ENCODE measurements at places on chromosomes 13 and 19. TPM values are rescaled to one million over a fixed set of nuclear protein-coding genes. Genes with fewer than 3 reads are reported as not detected.
A peak's percentile ranks its signal among the peaks of the same experiment; 100 is the strongest.

DNA sequence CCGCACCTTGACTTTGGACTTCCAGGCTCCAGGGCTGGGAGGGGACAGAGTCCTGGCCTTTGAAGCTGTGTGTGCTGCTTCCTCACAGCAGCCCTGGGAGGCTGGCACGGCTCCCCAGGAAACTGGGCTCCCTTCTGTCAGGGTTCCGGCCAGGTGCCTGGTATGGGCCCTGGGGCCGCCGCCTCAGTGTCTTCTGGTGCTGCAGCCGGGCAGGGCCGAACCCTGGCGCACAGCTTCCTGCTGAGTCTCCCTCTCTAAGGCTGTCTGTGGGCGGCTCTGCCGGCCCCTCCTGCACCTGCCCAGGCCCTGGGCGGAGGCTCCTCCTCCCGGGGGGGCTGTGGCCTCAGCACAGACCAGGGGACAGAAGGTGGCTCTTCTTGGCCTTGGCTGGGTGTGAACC lies 32.4 kb downstream of the GPX4 start:
- DNase-seq = no peak

GRCh38 chr19:11091703-11092153 lies 2.5 kb downstream of the LDLR start:
- DNase-seq = peak; percentile 66

DNA sequence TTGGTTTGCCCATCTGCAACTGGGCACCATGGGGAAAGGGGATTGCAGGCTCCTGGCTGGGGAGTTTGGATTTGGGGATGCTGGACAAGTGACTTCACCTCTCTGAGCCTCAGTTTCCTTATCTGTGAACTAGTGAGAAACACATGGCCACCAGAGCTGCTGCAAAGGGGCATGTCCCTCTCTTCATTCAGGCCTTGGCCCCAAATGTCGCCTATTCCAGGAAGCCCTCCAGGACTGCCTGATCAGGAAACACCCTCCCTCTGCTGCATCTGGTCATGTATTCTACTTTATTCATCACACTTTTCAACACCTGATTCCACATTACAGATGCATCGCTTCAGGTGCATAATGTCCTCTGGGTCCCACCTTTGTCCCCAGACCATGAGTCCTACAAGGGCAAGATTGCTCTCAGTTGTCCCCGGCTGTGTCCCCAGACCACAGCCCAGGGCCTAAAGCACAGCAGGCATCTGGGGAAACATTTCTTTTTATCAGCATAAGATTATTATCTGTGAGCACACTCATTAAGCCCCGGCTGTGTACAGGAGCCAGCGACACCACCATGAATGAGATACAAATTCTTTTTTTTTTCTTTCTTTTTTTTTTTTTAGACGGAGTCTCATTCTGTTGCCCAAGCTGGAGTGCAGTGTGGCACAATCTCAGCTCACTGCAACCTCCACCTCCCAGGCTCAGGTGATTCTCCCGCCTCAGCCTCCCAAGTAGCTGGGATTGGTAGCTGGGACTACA lies 37.5 kb downstream of the ARRDC2 start:
- no peak for DNase-seq

GRCh38 chr19:1401138-1401888 lies at the start of gene GAMT:
Gene GAMT (minus strand): TSS chr19:1401542. CDS start chr19:1401476, 66 bp downstream.
- no peak for DNase-seq

DNA sequence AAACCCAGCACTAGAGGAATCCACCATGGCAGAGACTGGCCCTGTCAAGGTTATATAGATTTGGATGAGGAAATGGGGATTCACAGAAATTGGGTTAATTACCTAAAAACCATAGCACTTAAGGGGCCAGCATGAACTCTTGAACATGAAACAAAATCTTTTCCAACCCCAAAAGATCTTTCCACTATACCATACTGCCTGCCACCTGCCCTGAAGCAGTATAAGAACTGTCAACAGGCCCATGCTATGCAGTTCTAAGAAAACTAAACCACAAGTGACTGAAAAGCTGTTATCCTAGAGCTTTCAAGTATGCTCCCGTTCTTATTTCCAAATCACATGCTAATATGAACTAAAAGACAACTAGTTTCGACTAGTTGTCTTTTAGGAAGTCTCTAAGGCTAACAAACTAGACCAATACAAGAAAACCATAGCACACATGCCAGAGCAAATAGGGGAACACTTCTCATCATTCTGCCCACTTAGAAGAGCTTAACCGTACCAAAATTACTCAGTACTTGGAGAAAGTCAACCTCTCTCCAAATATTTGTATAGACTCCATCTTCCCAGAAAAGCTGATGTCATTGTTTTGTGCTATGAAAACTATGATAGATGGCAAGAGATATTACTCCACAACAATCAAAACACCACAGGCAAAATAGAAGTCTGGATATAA lies 27.5 kb downstream of the HSPH1 start:
- DNase-seq = no peak

DNA sequence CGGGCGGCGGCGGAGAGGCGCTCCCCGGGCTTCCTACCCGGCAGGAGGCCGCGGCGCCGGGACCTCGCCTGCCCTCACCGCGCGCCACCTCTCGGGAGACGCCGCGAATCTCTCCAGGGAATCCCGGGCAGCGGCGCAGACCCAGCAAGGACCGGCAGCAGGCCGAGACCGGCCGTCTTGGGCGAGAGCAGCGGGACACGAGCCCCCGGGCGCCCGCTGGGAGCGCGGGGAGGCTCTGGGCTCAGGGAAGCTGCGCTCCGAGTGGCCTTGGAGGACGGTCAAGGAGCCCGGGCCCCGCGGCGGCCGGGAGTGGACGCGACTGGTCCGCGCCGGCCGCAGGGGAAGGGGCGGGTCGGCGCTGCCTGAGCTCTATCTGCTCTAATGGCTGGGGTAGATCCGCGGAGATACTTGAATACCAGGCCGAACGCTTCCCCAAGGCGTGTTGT lies 14.7 kb downstream of the CDX2 start:
- DNase-seq = no peak

- no peak for DNase-seq
These were observed 279.4 kb upstream of the ZNF507 start for GRCh38 chr19:32066056-32066455.

DNA sequence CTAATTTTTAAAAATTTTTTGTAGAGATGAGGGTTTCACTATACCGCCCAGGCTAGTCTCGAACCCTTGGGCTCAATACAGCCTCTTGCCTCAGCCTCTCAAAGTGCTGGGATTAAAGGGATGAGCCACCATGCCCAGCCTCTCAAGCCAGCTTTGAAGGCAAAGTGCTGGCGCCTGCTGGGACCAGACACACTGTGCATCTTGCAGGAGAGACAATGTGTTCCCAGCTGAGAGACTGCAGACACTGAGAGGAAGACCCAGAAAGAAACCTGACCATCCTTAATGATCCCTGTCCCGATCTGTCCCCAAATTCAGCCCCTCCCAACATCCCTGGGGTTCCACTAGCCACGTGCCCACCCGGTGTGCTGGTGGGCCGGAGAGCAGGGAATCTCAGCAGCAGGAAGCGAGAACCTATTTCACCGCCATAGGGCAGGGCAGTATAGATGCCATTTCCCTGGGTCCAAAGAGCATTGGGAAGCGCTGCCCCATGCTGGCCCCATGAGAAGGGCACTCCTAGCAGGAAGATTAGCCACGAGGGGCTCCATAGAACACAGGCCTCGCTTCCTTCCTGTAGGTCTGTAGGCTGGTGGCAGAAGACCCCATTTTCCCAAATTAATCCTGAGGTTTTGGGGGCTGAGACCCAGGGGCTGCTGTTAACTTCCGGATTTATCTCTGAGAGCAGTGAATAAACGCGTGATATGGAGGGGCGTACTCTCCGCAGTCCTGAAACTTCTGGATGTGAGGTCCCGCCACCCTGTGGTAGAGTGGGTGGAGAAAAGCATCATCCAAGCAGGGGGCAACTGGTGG lies 968 bp downstream of the RAVER1 start:
- no peak for DNase-seq

GRCh38 chr13:106681536-106681935 lies 113.6 kb upstream of the ARGLU1 start:
- no peak for DNase-seq

GRCh38 chr13:79778741-79779460 lies 297.9 kb downstream of the NDFIP2 start:
- no peak for DNase-seq

DNA sequence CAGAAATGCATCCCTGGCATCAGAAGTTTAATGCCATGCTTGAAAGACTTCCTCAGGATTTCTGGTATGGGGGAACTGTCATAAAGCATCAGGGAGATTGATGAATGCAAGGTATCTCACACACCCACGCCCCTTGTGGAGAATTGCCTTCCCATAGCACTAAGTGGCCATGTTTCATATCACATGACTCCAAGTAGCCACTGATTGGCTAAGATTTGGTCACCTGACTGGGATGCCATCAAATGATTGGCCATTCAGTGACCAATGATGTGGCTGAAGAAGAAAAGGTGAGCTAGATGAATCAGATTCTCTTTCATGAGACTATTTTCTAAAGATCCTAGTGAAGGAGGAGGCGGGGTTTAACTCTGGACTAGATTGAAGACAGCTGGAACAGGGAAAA lies 7.3 kb downstream of the KLK8 start:
- DNase-seq = no peak

GRCh38 chr19:21611659-21612402 lies 106.4 kb downstream of the ZNF429 start:
- no peak for DNase-seq

DNA sequence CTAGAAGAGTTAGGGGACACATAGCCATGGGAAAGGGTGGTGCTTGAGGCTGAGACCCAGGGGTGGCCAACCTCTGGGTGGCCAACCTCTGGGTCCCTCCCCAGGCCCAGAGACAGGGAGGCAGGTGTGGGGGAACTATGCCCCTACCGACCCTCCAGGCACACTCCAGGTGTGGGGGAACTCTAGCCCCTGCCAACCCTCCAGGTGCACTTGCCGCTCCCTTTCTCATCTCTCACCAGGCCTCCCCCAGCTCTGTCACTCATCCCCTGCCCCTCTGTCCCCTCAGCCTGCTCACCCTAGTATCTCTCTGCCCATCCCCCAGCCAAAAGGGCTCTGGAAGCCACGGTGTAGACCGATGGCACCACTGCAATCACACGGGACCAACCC lies 10.6 kb upstream of the VSTM2B start:
- DNase-seq = no peak

GRCh38 chr13:18714889-18715288 lies 466.7 kb downstream of the TUBA3C start:
- DNase-seq = no peak

GRCh38 chr13:49346460-49346859 lies 97.4 kb downstream of the CAB39L start:
- no peak for DNase-seq

GRCh38 chr13:43879755-43880181 lies at the start of gene LACC1:
Gene LACC1 (plus strand): TSS chr13:43879904. CDS start chr13:43880986, 1,082 bp downstream.
- DNase-seq = peak; percentile 7

- DNase-seq = no peak
These were observed 75.9 kb downstream of the FRY start for GRCh38 chr13:32107474-32107873.

DNA sequence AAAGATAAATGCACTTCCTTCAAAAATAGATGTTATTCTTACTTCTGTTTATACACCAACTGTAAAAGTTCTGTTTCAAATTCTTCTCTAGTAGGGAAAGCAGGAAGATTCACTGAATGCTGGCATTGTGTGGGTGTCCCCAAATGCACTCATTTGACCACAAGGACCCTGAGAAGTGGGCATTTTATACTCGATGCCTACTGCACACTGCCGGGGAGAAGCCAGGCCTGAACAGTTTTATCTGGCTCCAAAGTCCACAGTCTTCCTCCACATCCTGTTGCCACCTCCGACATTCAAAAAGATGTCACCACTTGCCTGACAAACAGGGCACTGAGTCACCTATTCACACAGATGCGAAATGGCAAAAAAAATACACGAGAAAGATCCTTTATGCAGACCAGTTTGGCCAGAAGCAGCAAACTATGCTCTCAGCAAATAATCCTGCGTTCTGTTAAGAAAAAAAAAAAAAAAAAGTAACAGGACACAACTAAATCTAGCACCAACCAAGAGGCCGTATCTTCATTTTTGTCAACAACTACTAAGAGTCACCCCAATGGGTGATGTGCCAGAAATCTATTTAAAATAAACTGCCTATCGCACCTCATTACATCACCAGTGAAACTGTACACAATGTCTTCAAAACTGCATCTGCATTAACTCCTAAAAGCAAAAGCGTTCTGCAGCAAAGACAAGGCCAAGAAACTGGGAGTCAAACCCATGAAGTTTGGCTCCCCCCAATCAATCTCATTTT lies 6.2 kb downstream of the ZC3H4 start:
- DNase-seq = no peak

- no peak for DNase-seq
These were observed 19.8 kb downstream of the UGGT2 start for GRCh38 chr13:96033220-96034015.

DNA sequence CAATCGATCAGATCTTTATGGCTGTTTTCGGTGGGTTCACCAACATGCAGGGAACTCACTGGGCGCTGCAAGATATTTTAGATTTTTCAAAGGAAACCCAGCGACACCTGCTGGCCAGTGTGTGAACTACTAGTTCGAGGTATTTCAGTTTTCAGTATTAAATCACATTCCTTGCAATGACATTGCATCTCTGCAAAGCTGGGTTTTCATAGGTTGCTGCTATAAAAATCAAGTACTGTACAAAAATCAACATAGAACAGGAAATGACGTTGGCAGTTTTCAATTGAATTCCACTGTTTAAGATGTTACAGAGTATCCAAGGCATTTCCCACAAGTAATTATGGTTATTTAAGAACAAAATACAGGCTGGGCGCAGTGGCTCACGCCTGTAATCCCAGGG lies 17.6 kb downstream of the LIG1 start:
- peak; percentile 52 for DNase-seq

DNA sequence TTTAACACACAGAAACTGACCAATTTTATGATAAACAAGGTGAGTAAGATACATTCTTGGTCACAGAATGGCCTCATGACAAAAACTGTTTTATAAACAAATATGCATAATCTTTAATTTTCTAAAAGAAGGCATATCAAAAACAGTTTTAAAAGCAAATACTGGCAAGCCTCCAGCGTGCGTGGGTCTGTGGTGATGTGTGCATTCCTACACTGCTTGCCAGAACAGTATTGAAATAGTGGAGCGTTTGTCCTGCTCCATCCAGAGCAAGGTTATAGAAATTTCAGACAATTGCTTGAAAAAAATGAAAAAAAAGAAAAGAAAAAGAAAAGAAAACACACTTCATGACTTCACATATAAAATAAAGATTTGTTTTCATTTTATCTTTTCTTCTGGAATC lies 140.9 kb downstream of the MZT1 start:
- DNase-seq = no peak

DNA sequence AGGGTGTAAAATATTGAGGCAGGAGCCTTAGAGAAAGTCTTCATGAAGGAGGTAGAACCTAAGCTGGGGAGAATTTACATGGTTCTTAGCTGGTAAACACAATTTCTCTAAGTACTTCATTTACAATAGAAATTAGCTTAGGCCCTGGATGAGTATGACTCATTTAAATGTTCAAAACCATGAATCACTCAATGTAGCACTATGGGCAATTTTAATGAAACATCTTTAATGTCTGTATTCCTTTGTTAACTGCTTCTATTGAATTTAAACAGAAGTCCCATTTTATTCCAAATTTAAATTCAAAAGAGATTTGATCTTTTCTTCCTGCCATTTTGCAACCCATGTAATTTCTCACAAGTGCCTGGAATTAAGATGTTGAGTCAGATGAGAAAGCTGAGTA lies 252.1 kb downstream of the RFC3 start:
- DNase-seq = no peak

Gene KLK12
- total RNA-seq = not detected

Gene LHB
- total RNA-seq = not detected

Gene TTC9B
- total RNA-seq = not detected

Gene SMAD9
- 3.4 TPM for total RNA-seq

Gene MCEMP1
- total RNA-seq = 0.92 TPM

Gene KIR3DL1
- total RNA-seq = not detected

Gene BICRA
- 8.9 TPM for total RNA-seq

Gene ZFP36
- total RNA-seq = 23.0 TPM

Gene ZNF285
- 4.3 TPM for total RNA-seq

Gene RTBDN
- not detected for total RNA-seq

Gene PSG6
- not detected for total RNA-seq
